ENCODE measurements at places on chromosomes 4 and X.

DNA sequence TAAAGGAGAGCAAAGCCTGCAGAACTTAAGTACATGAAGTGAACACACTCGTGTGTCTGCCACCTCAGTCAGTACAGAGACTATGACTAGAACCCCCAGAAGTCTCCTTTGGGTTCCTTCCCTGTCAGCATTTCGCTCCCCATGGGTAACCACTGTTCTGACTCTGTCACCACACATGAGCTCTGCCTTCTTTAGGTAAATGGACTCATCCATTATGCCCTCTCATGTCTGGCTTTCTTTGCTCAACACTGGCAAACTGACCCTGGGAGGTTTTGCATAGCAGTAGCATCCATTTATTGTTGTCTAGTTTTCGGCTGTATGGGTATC is 38.5 kb downstream of the TBC1D14 start:
- no peak for DNase-seq

DNA sequence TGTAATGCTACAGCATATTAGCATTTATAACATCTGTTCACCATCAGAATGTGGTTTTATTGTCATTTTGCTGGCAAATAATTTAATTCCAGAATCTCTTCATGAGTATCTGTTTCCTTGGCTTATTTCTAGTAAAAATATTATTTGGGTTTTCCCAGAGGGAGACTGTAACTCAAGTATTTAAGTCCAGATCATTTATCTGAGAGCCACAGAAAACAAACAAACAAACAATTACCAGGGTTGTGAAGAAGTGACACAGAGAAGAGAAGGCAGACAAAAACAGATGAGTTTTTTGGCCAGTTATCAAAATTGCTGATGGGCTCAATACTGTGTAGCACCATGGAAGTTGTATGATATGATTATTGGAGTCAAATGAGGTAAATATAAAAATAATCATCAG is 515.1 kb downstream of the TECRL start:
- DNase-seq: no peak

DNA sequence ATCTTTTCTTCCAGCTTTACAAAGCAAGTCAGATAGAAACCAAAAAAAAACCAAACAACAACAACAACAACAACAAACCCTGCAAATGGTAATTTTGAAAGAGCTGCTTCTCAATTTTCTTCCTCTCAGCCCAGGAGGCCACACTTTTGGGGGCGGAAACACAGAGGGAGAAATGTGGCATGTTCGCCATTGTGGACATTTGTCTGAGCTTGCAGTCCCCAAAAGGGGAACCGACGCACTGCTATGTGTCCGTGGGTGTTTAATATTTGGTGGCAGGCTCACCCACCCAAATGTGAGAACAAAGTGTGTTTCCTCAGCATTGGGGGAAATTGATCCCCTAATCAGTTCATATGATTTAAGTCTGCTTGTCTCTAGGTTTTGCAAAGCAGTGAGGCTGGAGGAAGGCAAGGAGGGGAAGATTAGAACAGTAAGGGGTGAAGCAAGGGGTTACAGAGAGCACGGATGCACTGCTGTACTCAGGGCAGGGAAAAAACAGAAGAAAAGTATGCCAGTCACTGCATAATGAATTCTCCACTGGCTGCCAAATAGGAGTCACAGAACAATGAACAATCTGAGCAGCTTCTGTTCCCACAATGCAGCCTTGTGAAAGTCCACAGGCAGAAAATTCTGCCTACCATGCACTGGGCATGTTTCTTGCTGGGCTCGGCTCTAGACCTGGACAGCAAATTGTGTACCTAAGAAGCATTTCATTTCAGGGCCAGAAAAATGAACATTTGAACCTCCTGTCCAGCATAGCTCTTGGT is 74.7 kb upstream of the GPM6B start:
- no peak for DNase-seq

DNA sequence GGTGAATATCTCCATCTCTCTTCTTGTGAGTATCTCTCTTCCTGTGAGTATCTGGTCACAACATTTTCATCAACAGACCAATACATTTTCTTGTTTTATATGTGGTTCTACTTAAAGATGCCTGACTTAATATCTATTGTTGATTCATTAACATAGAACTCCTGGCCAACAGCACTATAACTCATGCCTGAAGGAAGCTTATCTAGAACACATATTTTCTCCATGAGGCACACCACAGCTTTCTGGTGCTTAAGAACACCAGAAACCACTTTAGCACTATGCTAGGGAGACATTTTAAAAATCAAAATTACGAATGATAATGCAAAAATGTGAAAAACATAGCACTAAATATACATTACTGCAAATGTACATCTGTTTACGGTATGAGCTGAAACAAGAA is 190.4 kb downstream of the GABRB1 start:
- DNase-seq: peak; percentile 91

GRCh38 chrX:136055651-136056221 is 70.5 kb downstream of the SLC9A6 start:
- peak; percentile 94 for DNase-seq

GRCh38 chrX:9442056-9442455 is 22.8 kb upstream of the TBL1X start:
- DNase-seq: no peak

- DNase-seq: no peak
These were observed 766.1 kb downstream of the KCTD8 start for GRCh38 chr4:43682551-43682950.

DNA sequence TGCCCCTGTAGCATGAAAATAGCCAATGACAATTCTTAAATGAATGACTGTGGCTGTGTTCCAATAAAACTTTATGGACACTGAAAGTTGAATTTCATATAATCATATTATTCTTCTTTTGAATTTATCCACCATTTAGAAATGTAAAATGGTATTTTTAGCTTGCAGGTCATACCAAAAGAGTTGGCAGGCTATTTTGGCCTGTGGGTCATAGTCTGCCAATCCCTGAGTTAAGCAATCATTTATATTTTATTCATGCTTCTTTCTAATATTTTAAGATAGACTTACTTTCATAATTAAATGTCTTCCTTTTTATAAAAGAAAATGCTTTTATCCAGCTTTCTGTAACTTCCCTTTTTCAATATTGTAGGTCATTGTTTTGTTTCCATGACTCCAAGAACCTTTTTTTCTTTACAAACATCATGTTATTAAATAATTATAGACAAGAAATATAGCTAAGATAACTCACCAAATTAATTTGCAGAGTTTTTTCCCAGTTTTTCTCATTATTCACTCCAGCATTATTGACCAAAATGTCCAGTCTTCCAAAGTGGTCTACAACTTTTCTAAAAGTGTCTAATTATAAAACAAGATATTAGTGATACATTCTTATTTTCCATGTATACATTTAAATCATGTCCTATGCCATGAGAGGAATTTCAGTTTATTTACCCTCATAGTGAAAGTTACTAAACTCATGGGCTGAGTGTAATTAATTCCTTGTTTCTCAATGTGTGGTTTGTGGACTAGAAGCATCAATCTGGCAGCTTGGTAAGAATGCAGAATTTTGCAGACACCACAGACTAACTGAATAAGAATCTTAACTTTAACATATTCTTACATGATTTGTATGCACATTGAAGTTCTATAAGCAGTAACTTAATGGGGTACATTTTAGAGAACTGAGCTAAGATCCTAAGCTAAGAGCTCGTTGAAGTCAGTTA is 4.5 kb downstream of the HPGD start:
- DNase-seq: peak; percentile 31

DNA sequence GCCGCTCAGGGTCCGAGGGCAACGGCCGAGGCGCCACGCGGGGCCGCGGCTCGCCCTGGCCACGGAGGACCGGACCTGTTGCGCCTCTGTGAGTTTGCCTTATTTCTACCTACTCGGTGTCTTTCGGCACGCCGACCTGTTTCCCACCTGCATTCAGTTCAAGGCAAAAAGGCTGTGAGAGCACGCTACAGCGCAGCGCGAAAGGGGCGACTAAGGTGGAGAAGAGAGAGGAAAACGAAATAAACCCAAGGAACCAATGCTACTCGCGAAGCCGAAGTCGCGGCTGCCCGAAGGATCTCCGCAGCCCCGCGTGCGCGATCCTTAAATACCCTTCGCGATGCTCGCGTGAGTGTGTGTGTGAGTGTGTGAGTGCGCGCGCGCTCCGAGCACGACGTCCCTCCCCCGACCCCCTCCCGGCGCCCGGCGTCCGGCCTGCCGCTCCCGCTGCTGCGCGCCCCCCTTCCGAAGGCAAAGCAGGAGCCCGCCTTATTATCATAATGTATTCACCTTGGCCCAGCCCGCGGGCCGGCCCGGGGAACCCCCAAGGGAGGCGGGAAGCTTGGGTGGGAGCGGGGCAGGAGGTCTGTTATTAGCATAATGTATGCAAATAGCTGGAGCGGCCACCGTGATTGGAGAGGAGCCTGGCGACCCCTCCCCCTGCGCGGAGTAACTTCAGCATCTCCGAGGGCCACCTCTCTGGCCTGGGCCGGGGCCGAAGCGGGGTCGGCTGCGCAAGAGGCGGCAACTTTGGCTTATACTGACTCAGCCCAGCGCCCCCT is at the start of gene COL25A1:
Gene COL25A1, minus strand, starts transcription at position 298 of the 779 bp plus-strand sequence.
- peak; percentile 14 for DNase-seq

GRCh38 chr4:25926462-25926861 is 12.4 kb downstream of the SMIM20 start:
- DNase-seq: no peak

- peak; percentile 47 for DNase-seq
These were observed 31.5 kb downstream of the SLC9A7 start for GRCh38 chrX:46727441-46727840.

GRCh38 chr4:59057804-59058203 is 1947.6 kb upstream of the IGFBP7 start:
- DNase-seq: no peak

DNA sequence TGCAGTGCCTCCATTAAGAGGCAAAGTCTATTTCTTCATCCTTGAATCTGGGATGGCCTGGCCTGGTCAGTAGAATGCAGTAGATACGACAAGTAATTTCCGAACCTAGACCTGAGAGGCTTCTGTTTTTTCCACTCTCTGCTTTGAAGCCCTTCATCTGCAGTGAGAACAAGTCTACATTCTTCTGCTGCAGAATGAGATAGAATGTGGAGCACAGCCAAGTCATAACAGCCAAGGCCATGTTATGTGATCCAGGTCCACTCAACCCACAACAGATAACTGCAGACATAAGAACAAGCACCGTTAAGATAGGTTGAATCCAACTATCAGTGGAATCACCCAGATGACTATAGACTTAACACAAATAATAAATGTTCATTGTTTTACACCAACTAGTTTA is 1297.7 kb downstream of the C4orf33 start:
- peak; percentile 76 for DNase-seq

- DNase-seq: peak; percentile 11
These were observed 61.2 kb upstream of the DAPP1 start for GRCh38 chr4:99755223-99755944.
